ENCODE measurements at places on chromosomes 3 and 15.

- DNase-seq: no peak
Measured at GRCh38 chr3:108106031-108106430, 15.2 kb upstream of the CD47 start.

- DNase-seq: no peak
Measured at GRCh38 chr3:120956143-120956542, 48.1 kb downstream of the STXBP5L start.

- no peak for DNase-seq
Measured at GRCh38 chr3:54935869-54936268, 8.0 kb upstream of the LRTM1 start.

DNA sequence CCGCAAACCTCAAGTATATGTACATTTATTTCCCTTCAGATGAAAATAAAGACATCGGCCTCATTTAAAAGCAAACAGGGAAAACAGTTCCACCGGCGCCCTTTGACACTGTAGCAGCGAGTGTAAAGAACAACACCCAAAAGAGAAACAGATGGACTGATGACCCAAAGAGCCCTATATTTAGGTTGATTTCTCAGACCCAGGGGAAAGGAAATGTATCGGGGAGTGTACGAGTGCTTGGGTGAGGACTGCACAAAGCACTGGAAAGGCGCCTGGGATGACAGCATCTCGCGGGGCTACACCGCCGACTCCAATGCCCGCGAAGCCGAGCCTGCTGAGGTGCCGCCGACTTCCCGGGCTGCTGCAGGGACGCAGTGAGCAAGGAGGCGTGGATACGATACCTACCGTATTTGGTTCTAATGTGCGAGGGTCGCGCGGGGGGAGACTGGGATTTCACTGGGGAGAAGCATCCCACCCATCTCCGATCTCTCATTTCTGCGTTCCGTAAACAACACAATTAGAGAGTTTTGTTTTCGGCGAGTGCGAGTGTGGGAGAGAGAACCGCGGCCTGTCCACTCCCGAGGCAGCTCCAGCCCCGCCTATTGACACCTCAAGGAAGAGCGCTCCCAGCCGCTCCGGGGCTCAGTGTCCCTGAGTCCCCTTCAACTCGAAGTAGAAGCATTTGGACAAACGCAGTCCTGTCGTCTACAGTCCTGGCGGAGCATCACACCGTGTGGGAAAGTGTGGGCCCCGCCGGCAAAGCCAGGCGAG, 2.0 kb downstream of the MECOM start:
- DNase-seq: no peak

- DNase-seq: no peak
Measured at GRCh38 chr15:52028431-52029093, 9.5 kb downstream of the MAPK6 start.

DNA sequence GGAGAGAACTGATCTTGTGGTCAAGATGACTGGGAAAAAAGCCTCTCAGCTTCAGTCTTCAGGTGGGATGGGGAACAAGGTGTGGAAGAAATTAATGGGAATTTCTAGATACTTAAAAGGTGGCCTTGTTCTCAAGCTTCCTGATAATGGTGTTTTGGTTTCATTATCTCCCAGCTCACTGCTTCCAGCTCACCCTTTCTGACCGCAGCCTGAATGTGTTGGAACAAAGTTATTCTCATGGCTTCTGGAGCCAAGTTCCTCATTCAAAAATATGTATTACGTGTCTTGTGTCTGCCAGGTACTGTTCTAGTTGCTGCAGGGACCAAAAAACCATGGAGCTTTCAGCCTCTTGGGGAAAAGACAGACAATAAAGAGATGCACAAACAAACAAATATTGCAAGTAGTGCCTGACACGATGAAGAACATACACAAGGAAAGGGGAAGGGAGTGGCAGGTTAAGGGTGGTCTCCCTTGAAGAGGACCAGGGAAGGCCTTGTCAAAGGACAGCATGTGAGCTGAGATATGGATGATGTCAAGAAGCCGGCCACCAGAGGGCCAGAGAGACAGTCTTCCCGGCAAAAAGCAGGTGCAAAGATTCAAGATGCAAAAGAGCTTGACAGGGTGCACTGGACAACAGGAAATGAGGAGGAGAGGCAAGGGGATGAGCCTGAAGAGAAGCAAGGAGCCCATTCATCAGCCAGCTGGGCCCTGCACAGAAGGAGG, 35.5 kb downstream of the ARRDC4 start:
- DNase-seq: no peak

- DNase-seq: no peak
Measured at GRCh38 chr3:172257648-172258400, 190.4 kb downstream of the GHSR start.

GRCh38 chr3:31690771-31691170, 158.0 kb downstream of the STT3B start:
- no peak for DNase-seq

DNA sequence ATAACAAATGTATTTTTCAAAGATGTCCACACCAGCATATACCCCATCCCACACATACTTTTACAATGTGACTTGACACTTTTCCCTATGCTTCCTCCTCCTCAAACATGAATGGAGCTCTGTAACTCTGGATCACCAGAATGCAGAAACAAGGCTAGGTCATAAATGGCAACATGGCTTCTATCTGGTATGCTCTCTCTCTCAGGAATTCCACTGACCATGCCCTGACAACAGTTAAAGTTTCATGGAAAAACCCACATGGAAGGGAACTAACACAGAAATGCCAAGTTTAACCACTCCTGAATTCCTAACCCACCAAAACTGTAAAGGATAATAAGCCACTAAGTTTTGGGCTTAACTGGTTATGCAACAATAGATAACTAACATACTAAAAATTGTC, 19.9 kb downstream of the MYO9A start:
- DNase-seq: no peak

DNA sequence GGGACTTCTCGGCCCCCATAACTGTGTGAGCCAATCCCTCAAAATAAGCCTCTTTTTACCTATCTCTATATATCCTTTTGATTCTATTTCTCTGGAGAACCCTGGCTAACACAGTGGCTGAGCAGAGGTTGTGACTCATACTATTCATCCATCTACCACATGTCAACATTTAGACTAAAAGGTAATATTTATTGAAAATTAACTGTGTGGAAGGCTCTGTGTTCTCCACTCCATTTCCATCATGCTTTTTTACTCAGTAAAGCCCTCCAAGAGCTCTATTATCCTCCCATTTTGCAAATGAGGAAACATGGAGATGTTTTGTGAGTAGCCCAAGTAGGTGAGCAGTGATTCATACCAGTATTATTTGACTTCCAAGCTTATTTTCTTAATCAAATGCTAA, 217.9 kb upstream of the DCBLD2 start:
- DNase-seq: no peak

DNA sequence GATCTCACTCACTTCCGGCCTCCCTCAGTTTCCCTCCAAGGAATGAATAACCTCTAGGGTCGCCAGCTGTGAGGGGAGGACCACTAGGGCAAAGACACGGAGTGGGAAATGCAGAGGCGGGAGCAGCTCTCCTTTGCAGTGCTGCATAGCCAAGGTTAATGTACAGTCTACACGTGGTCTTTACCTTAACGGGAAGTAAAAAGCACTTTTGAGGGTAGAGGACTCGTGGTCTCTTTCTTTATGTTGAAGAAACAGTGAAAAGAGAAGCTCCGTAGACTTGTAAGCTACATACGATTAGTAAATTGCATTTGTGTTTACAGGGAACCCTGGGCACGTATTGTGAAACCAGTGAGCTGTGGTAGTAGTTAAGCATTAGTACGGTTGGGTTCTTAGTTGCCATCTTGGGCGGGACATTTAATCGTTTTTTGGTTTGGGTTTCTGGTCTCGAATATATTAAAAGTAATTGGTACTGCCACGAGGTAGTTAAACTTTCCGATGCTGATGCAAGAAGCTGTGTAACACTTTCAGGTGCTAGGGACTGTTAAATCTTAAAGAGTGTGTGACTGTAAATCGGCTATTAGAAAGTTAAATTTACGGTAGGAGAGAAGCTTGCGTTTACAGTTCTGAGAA, 828 bp downstream of the U2SURP start:
- DNase-seq: no peak

GRCh38 chr3:196235452-196236122, 19.3 kb downstream of the SLC51A start:
- no peak for DNase-seq

DNA sequence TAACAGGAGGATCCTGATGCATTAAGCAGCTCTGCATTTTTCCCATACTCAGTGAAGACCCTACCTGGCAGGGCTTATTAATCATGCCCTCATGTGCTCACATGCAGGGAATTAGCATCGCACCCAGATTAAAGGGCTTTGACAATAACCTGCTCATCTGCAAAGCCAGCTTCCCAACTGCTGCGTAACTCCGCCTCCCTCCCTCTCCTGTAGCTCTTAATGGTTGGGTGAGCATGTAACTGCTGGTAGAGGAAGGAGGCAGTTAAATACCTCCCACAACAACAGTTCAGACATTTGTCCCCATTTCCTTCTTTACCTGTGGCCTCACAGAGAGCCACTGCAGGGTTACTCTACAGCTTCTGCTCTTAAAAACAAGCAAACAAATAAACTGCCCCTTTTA, 203.6 kb upstream of the WNT5A start:
- no peak for DNase-seq

DNA sequence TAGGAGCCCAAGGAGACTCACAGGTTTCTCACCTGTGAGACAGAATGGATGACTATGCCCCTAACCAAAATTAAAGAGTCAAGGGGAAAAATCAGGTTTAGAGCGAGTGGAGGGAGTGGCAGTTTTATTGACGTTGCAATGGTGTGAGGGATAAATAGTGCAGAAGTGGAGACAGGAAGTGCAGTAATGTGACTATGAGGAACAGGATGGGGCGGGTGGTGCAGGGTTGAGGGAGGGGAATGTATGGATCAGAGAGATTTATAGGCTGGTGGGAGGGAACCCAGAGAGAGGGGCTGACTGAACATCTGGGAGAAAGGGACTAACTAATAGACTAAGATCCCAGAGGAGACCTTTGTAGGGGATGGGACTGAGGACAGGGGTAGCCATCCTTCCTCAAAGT, 26.5 kb downstream of the EIF2AK4 start:
- DNase-seq: no peak

- no peak for DNase-seq
Measured at GRCh38 chr15:42444415-42445063, 46.4 kb downstream of the ZNF106 start.

DNA sequence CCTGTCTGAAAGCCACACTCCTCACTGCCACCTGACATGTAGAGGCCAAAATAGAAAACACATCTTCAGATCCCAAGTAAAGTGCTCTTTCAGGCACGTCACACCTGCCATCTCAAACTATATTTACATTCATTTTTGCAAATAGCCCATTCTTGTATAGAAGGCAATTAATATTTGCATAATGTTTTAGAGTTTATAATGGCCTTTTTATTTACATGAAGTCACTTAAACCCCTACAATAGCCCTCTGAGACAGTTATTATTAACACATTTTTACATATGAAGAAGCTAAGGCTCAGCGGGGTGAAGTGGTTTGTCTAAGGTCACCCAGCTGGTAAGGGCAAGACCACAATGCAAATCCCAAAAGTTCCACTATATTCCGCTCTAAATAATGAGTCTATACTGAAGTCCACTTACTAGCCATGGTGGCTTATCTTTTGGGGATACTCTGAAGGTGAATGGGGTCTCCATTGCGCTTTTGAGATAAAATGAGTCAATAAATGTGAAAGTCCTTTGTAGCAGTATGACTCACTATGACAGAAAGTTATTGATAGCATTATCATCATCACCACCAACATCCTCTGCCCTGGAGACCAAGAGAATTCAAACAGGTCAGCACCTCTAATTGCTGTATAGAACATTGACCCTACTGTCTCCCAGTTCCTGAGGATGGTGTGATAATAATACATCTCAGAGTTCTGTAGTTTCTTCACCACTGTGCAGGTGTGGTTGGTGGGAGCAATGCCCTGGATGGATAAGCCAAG, 155.9 kb upstream of the BCL6 start:
- no peak for DNase-seq

DNA sequence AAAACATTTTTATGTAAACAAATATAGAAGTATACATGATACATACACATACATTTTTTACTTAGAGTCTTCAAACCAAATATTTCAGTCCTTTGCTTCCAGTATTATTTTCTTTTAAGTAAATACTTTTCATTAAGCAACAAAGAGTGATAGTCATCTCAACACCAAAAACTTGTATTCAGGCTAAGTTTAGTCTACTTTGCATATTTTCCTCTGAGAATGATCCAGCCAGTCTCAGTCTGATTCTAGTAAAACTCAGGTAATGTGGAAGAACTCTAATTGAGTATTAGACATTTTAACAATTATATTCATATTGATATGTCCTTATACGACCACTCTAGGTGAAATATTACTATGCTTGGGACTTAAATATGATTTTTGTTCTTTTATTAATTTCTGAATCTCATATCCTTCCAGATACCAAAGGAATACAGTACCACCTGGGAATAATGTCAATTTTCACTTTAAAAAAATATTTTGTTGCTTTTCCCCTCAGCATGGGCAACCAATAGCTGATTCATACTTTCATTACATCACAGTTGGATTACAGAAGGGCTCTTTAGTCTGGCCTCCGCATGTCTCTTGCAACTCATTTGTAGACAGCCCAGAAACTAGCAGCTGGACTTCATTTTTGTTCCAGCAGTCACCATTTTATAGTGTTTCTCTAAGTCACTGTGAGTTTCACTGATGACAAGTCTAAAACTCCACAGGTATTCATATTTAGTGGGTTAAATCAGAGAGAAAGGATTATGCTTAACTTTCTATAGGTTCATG, 390.4 kb downstream of the ZBTB20 start:
- no peak for DNase-seq

DNA sequence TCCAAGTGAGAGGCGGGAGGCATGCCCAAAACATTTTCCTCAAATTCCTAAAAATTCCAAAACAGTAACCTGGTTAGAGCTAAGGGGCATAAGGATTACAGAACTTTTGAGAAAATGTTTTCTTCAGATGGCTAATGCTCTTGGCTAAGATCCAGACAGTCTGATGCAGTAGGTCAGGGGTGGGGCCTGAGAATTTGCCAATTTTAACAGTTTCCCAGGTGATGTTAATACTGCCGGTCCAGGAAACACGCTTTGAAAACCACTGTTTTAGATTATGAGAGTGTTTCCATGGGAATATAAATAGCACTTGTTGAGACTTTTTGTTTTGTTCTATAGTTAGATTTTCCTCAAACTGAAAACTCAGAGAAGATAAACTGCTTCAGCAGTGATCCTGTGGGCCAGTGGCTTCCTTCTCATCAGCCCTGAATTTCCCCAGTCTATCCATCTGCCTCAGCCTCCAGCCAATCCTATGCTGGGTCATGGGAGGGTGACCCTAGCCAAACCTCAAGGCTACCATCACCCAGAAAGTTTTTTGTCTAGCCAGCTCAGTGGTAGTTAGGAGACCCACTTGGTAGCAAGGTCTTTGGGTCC, 71.6 kb upstream of the ACP3 start:
- no peak for DNase-seq
